ENCODE measurements at places on chromosomes 6 and 20.

- no peak for DNase-seq
Measured at GRCh38 chr6:142443532-142443931, 141.7 kb downstream of the ADGRG6 start.

DNA sequence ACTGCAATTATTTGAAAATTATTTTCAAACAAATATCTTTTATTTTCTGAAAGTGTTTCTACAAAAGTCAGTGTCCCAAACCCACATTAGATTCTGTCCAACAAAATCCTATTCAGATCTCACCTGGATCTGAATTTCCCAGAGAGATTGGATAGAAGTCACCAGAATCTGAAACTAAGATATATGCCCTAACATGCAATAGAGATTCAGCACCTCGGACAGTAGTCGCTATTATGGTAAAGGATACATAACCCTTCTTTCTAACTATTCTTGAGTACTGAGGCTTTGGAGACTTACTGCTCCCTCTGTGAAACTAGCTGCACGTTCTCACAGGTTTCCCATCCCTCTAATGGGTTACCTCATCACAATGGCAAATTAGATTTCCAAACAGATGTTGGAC lies 151.4 kb downstream of the ID4 start:
- DNase-seq = no peak

- DNase-seq = no peak
Measured at GRCh38 chr6:118546880-118547218, 1.2 kb upstream of the PLN start.

DNA sequence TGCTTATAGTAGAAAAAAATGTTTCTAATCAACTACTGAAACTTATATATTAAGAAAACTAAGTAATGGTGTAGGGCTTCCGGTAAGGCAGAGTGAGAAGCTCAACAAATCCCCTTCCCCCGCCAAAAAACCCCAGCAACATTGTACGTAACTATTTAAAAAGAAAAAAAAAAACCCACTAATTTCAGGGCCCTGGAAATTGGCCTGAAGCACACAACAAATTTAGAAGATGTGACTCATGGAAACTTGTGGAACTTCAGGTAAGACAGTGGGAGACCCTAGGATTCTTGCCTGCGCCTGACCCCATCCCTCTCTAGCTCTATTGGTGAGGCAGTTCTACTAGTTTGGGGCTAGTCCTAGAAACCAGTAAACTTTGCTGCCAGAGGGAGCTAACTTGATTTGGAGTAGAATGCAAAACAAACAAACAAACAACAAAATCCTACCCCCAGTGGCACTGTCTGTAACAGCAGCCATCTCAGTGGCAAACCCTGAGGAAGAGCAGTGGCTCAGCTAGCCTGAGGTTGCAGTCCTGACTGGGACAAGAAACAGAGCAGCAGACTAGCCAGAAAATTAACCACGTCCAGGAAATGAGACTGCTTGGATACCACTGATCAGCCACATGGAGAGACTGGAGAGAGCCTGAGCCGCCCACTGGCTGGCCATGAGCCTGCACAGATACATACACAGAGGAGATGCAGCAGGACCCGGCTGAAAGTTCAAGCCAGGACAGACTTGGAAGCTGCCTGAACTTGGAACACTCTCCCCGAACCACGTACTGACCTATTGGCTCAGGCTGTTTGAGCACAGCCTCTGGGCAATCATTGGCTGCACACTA lies 135.1 kb downstream of the TBXT start:
- DNase-seq = no peak

DNA sequence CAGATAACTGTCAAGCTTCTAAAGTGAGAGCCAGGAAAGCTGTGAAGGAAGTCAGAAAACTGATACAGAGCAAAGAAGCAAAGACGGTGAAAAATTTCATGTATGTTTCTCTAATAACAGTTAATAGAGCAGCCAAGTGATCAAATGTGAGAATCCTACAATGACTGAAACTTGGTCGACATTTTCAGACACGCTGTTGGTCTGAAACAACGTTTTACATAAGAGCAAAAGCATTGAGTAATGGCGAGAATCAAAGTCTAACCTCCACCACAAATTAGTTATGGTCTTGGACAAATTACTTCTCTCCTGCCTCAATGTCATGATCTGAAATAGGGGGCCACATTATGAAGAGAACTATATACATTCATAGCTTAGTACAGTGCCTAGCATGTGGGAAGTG lies 3.3 kb downstream of the MKKS start:
- DNase-seq = no peak

DNA sequence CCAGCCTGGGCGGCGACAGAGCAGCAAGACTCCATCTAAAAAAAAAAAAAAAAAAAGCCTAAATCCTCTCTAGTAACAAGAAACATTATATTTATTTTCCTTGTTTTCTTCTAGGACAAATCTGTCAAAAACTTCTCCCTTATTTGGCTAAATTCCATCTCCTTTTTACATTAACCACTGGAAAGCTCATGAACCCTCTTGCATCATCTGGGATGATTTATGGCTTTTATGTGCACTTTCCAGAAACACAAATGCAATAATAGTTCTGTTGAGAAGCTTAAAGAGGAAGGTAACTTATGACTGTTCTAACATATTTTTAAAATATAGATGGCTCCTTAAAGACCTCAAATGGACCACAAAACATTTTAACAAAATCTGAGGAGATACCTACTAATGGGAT lies 526.1 kb upstream of the SPTLC3 start:
- no peak for DNase-seq

GRCh38 chr6:32622545-32623401 lies 14.4 kb upstream of the HLA-DQA1 start:
- DNase-seq = no peak

DNA sequence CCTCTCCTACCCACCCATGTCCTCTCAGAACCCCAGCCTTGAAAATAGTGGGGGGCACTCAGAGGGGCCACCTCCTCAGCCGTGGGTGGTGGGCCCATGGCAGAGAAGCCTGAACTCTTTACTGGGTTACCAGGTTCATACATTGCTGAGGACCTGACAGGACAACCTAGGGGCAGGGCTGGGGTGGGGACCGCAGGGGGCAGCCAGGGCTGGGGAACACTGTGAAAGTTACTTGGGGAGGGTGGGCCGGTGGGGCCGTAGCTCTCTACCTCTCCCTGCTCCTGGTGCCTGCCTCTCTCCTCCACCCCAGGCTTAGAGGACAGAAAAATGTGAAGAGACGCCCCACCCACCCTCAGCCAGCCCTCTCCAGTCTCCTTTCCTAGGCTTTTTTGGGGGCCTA lies 15.4 kb downstream of the MDFI start:
- no peak for DNase-seq

- DNase-seq = peak; percentile 11
Measured at GRCh38 chr6:135162678-135163439, 18.2 kb upstream of the MYB start.

DNA sequence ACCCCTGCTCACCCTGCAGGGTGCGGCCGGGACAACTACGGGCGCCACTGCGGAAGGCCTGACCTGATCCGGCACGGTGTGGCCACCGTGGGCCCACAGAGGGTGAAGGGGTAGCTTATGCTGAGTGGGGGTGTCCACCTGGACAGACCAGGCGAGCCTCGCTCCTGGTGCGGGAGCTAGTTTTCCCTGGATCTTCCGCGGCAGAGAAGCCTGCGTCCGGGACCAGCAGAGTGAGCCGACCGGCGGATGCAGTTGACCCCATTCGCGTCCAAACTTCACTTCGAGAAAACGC lies 38.2 kb downstream of the NCR2 start:
- no peak for DNase-seq

DNA sequence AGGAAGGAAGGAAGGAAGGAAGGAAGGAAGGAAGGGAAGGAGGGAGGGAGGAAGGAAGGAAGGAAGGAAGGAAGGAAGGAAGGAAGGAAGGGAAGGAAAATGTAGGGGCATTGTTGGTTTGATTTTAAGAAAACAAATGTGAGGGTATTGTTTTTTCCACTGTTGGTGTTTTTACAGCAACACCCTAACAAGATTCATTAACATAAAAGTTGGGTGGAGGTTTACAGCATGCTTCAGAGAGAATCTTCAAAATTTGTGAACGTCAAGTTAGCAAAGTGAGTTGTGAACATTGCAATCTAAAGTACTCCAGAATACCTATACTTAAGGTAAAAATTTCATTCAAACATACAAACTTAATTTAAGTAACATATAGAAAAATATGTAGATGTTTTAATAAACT lies 200.2 kb upstream of the ID4 start:
- no peak for DNase-seq

DNA sequence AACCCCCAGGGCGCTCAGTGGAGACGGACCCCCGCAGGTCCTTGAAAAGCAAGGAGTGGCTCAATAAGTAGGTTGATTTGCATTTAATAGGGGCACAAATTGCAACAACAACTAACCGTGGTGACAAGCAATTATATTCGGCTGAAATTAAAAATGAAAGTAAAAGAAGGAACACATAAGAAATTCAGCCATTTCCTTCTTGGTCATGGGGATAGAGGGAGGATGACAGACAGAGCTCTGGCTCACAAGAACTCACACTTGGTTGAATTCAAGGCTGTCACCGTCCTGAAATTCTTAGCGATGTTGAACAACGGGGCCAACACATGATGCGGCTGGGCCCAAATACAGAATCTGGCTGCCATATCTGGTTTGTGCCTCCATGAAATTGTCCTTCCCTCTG lies 129.0 kb downstream of the EDN3 start:
- no peak for DNase-seq

GRCh38 chr6:124389127-124389526 lies 573.1 kb upstream of the RNF217 start:
- no peak for DNase-seq

DNA sequence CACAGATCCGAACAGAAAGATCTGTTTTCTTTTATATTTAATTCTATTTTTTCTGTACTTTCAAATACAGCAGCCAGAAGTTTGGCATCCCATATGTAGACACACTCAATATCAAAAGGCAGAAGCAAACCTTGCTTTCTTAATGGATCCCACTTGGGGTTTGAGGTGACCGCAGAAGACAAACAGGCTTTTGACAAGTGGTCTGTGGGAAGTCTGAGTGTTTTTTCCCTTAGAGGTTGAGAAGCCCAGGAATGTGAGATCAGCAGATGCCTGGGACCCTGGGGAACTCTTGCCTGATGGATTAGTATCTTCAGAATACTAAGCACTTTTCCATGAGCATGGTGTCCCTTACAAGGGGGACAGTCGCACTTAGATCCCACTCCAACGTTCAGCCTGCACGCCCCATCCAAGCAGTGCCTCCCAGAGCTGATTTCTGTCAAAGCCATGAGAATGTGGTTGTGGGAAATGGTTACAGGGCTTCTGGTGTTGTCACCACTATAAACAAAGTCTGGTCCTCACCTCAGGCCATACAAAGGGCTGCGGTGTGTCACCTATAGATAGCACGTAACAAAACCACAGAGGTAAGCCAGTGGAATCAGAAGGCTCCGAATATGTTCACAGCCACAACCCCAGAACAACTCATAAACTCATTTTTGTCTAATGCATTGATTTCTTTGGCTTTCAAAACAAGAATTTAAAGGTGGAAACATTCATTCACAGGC lies 12.7 kb downstream of the IL17F start:
- DNase-seq = no peak

All from DMS 273 treated with DMSO at 0.1 percent for 48 hours (cell line).